Lung (tissue), 17 donors: ENCODE measurements at places on chromosomes 2 and 18. TPM values are rescaled to one million over a fixed set of nuclear protein-coding genes. Genes with fewer than 3 reads are reported as not detected.

Gene ARHGEF33
- polyA plus RNA-seq, result 0.23 TPM

Gene ACVR1
- 7.5 TPM for polyA plus RNA-seq

Gene ITGB6
- 37.4 TPM for polyA plus RNA-seq

Gene IL18R1
- polyA plus RNA-seq, result 16.0 TPM

Gene EN1
- polyA plus RNA-seq, result not detected

Gene GREB1L
- 0.55 TPM for polyA plus RNA-seq
